SK-N-SH (cell line): ENCODE measurements at places on chromosomes 1 and 21.

DNA sequence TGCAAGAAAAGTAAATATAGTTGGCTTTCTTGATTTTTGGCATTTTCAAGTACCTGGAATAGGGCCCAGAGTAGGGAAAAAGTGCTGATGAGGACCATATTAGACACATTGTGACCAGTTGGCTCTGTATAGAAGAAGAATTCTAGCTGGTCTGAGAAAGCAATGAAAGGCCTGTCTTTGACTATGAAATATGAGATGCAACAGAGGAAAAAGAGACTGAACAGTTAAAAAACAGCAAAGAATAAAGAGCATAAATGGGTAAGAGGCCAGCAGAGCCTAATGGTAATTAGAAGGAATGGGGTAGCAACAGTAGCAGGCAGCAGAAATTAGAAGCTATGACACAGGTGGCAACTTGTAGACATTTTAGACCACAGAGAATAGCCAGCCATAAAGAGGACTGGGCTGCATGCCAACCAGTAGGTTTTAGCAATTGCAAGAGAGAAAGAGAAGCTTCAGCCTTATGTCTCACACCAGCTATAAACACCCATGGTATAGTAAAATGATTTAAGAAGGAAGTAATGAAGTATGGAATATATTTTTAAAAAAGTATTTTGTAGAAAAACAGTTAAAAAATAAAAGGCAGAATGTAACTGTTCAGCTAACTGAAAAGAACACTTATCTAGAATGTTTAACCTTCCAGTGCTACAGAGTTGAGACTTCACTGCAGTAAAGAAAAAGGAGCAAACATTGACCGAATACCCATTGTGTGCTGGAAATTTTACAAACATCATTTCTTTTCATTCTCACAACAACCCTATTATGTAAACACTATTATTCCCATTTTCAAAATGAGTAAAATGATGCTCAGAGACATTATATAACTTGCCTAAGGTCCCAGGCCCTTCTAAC, 114.1 kb downstream of the LHX4 start:
- peak; percentile 24 for DNase-seq

DNA sequence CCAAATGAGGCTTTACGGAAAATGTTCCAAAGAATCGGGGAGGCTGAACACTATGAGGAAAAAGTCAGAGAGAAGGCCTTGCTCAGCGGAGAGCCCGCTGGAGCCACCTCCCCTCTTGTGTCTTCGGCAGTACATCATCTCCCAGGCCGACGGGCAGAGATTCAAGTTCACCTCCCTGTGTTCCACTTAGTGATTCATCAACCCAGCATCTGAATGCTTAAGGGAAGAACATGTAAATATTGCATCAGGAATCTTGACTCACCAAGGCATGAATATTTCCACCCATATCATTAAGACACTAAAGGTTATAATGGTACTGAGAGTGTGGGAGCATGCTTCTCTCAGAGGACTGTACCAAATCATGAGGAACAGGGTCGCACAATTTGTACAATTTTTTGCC, 172.5 kb downstream of the ST6GALNAC5 start:
- no peak for DNase-seq

DNA sequence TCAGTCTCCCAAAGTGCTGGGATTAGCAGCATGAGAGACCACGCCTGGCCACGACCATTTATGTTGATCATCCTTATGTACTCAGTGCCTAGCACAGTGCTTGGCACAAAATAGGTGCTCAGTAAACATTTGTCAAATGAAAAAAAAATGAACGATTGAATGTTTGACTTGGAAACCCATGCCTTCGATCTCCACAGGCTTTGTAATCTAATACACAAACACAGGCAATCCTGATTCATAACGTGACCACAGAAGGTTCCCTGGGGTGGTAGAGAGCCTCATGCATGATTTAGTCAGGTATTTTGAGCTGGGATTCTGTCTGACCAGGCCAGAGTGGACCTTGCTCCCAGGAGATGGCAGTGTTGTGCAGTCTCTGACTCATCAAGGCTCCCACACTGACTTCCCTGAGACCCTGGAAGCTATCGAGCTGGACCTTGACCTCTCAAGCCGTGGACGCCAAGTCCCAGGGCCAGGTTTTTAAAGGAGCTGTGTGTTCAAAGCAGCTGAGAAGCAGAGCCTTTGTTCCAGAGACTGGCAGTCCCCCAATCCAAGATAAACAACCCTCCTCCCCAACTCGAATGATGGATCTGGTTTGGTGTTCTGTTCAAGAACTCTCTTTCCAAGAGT, 81.1 kb downstream of the PGM1 start:
- DNase-seq: peak; percentile 72

- no peak for DNase-seq
Measured at GRCh38 chr1:107198561-107198960, 57.7 kb downstream of the NTNG1 start.

DNA sequence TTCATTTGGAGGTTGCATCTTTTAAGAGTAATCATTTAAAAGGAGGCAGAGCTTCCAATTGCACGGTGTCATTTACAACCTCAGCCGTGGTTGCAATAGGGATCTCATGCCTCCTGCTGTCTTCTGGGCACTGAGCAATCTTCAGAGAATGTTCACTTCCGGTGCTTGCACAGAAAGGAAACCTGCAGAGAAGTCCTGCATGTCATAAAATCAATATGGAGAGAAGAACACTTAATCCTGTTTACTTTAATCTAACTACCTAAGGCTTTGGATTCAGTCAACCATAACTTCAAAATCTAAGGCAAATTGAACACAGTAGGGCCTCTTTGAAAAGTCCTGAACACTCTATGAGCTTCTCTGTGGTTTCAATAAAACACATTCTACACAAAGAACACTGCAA, 11.3 kb upstream of the MAP10 start:
- DNase-seq: no peak

GRCh38 chr1:54996869-54997710, 1.6 kb upstream of the BSND start:
- peak; percentile 68 for DNase-seq

DNA sequence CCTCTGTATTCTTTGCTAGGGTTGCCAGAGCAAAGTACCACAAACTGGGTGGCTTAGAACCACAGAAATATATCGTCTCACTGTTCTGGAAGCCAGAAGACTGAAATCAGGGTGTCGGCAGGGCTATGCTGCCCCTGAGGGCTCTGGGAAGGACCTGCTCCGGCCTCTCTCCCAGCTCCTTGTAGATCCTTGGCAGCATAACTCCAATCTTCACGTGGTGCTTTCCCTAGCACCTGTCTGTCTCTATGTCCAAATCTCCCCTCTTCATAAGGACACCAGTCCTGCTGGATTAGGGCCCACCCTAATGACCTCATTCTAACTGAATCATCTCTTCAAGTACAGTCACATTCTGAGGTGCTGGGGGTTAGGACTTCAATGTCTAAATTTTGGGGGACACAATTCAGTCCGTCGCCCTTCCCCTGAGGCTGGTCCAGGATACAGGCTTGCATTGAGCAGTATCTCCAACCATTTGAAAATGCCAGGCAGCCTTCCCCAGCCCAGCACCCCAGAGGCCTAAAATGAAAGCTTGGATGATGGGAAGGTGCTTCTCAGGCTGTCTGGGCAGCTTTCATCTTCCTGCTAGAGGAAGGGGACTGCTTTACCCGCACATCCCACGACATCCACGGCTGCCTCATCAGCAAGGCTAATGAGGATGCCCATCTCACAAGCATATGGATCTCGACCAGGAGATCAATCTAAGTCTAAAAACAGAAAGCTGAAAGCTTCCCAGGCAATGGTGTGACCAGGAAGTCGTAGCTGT, 24.7 kb downstream of the TRIM67 start:
- DNase-seq: no peak

- no peak for DNase-seq
Measured at GRCh38 chr1:74053407-74053806, 144.6 kb downstream of the LRRIQ3 start.
